ENCODE measurements at places on chromosomes 5 and 9.

- DNase-seq = no peak
Observed at GRCh38 chr5:124410539-124411488, 335.6 kb downstream of the ZNF608 start.

DNA sequence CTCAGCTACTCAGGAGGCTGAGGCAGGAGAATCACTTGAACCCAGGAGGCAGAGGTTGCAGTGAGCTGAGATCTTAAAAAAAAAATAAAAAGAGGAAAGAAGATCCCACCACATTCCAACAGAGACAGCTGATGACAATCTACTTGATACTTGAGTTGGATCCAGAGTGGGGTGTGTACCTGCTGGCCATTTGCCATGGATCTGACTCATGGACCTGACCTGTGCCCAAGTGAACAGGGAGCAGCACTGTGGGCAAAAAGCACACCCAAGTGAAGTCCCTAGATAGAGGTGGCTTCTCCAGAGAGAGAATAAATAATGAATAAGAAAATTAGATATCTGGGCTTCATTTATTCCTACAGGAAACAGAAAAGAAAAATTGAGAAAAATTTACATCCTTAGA, 81.2 kb upstream of the MIER3 start:
- DNase-seq = no peak

DNA sequence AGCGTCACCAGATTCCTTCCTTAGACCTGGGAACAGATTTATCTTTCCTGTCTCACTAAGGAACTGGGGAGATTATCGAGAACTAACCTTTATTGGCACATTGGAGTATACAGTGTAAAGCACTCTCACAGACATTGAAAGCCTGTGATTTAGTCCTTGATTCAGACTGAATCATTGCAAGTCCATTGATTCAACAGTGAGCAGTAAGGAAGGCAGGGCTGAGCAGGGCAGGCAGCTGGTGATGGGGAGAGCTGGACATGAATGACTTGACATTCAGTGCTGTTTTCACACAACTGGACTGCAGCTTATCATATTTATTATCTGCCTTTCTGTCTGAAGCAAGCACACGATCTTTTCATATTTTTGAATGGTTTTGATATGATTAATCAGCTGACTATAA, 16.2 kb downstream of the ISOC1 start:
- no peak for DNase-seq

GRCh38 chr9:26210338-26210851, 532.2 kb upstream of the TUSC1 start:
- DNase-seq = no peak

DNA sequence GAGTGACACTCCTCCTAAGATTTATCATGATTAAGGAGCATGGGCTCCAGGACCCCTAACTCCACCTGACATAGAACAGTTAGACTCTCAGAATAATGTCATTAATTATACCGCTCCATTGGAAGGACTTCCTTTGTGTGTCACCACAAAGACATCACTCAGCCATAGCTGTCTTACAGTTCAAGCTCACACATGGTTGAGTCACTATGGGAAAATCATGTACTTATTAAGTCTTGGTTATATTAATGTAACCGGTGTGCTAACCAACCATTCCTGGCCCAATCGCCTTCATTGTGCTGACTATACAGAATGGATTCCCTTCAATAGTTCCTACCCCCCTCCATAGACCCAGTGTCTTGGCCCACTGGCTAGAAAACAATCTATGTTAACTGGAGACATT, 10.9 kb upstream of the MCCC2 start:
- DNase-seq = no peak

DNA sequence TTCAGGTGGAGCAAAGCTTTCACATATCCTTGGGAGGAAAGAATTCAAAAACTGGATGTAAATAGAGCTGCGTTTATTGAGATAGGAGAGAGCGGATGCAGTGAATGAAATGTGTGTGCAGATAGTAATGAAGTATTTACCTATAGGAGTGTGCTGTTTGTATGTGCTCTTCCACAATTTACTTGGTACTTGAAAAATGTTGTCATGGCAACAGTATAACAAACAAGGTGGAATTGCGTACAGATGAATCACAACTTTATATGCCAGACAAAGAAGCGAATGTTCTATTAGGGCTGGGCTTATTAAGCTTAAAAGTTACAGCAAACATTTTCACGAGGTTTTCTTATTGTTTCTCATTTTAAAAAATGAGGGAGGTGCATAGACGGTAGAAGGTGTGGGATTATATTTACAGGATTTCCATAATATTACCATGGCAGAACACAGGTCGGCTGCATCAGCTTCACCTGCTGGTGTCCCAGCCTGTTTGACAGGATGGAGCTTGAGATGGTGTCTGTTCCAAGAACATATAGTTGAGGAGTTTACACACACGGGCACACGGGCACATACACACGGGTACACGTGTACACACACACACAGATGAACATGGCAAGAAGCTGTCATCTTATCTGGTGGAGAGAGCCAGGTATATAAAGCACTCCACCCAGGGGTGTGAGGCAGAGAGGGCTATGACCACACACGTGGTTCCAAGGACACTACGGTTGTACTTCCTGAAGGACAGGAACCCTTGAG, 155.7 kb downstream of the RMI1 start:
- DNase-seq = no peak

- peak; percentile 83 for DNase-seq
Observed at GRCh38 chr5:82356808-82357671, 78.9 kb upstream of the RPS23 start.

- no peak for DNase-seq
Observed at GRCh38 chr5:31995006-31995405, 179.1 kb downstream of the GOLPH3 start.

GRCh38 chr5:55062039-55062779, 38.2 kb downstream of the GZMK start:
- DNase-seq = peak; percentile 67

GRCh38 chr5:98513380-98513779, 260.1 kb upstream of the RGMB start:
- DNase-seq = no peak

All from activated CD4-positive, alpha-beta T cell treated with anti-CD3 and anti-CD28 coated beads for 48 hours (primary cell).